ENCODE measurements at places on chromosomes 2 and 18.

GRCh38 chr2:231934441-231935206, 8.4 kb upstream of the NPPC start:
- no peak for DNase-seq

- no peak for DNase-seq
These were observed 27.7 kb upstream of the KDM3A start for GRCh38 chr2:86413296-86414094.

GRCh38 chr18:7332452-7332851, 101.6 kb downstream of the LRRC30 start:
- DNase-seq: no peak

DNA sequence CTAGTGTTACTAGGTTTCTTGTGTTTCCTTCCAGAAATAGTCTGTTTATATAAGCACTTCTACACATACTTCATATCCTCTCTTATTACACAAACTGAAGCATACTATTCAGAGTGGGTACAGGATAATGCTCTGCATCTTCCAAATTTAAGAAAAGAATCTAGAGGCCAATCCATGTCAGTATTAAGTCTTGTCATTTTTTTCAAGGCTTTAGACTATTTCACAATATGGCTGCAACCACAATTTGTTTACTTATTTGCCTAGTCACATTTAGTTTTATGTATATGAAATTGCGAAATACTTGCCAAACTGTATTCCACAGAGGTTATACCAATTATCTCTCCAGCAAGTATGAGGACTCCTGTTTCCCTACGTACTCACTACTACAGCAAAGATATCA, 27.9 kb downstream of the IWS1 start:
- no peak for DNase-seq

DNA sequence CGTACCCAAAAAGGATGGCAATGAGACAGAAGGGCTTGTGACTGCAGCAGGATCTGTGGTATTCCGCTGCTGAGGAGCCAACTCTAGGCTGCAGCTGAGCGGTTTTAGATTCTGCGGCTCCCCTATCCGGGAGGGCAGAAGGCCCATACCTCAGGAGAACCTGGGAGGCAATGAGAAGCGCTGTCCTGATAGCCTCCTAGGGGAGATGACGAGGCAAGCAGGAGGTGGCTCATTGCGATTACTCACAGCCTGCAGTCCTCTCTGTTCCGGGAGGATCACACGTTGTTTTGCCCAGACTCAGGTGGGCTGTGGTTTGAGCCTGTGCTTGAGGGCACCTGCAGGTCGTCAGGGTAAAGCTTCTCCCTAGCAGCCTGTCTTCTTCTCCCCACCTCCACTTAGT, 65.1 kb downstream of the COA5 start:
- DNase-seq: no peak

- DNase-seq: no peak
These were observed 40.5 kb upstream of the REL start for GRCh38 chr2:60840880-60841279.

DNA sequence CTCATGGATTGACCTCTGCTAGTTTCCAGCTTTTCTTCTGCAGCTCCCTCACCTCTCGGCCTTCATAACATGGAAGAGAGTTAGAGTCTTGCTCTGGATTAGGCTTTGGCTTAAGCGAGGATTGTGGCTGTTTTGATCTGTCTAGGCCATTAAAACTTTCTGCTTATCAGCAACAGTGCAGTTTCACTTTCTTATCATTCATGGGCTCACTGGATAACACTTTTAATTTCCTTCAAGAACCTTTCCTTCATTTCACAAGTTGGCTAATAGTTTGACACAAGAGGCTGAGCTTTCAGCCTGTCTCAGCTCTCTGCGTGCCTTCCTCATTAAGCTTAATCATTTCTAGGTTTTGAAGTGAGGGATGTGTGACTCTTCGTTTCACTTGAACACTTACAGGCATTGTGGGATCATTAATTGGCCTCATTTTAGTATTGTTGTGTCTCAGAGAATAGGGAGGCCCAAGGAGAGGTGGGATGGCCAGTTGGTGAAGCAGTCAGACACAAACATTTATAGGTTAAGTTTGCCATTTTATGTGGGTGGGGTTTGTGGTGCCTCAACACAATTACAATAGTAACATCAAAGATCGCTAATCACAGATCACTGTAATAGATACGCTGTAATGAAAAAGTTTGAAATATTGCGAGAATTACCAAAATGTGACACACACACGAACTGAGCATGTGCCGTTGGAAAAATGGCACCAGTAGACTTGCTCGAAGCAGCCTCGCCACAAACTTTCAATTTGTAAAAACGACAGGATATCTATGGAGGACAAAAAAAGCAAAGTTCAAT, 129.3 kb downstream of the ZNF236 start:
- DNase-seq: no peak

- DNase-seq: no peak
These were observed 227.8 kb upstream of the RBBP8 start for GRCh38 chr18:22705328-22705727.

GRCh38 chr2:135741043-135741394, 636 bp upstream of the UBXN4 start:
- DNase-seq: no peak

- DNase-seq: no peak
These were observed 173.9 kb downstream of the ANAPC1 start for GRCh38 chr2:111710085-111710484.

DNA sequence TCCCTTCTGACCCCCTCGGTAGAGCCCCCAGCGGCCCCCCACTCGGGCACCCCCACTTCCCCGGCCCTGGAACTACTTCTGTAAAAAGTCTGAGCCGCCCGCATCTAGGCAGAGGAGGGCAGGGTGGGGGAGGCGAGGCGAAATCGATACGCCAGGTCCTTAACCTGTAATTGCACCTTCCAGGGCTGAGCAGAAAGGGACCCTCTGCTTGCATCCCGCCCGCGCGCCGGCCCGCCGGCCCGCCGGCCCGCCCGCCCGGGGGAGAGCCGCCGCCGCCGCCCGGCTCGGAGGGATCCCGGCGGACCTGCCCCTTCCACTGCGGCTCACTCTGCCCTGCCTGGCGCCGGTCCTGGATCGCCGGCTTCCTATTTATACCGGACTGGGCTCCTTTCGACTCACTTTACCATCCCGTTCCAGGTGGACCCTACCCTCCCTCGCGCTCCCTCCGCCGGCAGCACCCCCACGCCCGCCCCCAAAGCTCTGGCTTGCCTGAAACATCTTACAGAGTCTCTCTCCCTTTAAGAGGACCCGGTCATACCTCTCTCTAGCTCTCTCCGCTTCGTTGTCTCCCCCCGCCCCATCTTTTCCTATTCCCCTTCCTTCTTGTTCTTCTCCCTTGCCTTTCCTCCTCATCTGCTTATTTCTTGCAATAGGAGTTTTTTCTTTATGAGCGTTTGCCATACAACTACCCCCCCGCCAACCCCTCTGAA, 797 bp downstream of the KLHL14 start:
- DNase-seq: no peak
